Stimulated activated CD8-positive, alpha-beta memory T cell treated with anti-CD3 and anti-CD28 coated beads, Interleukin-7, amount 100 ng/mL, for 1 hour (primary cell): ENCODE measurements at places on chromosomes 1 and 21.

DNA sequence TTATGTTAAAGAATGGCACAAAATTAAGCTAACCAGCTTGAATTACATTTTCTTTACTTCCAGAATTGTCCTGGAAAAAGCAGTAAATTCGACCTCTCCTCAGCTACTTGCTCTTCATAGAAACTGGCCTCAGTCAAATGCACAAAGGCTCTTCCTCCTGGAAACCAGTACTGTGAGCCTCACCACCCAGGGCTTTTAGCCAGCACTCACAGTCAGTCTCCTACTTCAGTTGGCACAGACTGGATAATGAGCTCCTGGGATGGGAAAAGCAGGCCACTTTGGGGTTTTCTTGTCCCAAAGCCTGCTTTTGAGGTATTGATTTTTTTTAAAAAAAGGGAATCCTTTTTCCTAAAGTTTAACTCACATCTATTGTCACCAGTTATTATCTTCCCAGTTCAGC lies 40.4 kb downstream of the SCYL3 start:
- DNase-seq, result no peak

DNA sequence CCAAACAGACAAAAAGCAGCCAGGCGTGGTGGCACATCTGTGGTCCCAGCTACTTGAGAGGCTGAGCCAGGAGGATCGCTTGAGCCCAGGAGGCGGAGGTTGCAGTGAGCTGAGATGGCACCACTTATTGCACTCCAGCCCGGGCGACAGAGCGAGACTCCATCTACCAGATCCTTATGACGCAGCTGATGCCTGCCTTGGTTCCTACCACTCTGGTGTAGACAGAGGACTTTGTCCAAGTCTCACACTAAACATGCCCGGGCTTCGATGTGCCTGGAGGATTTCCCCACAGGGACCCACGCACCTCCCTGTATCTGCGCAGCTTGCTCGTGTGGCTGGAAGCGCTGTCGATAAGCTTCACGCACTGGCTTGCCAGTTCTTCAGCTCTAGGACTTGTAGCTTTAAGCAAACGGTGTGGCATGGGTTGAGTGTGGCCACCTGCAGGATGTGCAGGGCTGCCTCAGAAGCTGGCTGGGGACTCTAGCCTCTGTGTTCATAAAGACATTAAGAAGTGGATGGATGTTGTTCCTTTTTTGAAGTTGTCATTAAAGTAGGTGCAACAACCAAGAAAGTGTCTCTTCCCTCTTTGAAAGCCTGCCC lies 4.8 kb downstream of the TPRG1L start:
- no peak for DNase-seq

- no peak for DNase-seq
Measured at GRCh38 chr1:95002540-95003432, 70.0 kb downstream of the ALG14 start.

- no peak for DNase-seq
Measured at GRCh38 chr1:152043870-152044269, 7.1 kb upstream of the S100A11 start.

- no peak for DNase-seq
Measured at GRCh38 chr1:108816049-108816893, 40.6 kb downstream of the AKNAD1 start.

DNA sequence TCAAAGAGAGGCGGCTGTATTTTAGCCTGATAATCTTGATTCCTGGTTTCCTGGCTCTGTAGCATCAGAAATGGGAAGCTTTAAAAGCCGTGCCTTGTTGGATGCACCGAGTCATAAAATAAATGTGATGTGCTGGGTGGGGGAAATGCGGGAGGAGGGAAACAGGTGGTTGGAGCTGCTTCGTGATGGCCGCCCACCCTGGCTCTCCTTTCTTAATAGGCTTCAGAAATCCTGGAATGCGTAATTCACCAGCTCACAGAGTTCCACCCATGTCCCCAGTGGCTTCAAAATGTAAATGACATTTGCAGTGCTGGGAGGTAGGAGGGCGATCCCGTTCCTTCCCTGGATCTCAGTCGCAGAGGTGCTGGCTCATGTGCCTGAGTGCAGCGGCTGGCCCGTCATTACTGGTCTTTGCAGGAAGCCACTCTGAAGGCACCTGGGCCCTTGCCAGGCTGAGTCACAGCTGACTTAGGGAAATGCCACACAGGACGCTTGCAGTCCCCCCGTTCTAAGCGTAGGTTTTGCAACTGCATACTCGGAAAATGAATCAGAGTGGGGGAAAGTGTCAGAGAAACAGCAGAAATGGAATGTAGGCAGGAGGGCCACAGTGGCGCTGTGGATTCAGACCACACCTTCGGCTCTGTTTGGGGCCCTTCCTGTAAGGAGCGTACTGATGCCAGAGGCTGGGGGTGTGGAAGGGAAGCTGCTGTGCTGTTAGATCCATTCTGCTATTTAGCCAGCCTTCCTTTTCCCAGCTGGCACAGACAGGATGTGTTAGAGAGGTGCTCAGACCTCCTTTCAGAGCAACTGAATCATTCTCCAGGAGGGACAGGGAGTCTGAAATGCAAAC lies 37.6 kb downstream of the GALNT2 start:
- DNase-seq, result no peak

DNA sequence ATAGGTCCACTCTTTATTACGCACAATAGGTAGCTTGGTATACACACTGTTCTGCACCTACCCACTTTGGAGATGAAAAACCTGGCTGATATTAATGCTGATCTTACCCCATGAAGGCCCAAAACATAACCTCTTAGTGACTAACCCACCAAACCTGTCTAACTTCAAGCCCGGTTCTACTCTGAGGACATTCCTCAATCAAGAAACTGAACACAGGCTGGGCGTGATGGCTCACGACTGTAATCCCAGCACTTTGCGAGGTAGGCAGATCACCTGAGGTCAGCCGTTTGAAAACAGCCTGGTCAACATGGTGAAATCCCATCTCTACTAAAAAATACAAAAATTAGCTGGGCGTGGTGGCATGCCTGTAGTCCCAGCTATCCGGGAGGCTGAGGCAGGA lies 50.5 kb downstream of the EYA3 start:
- DNase-seq, result no peak

- no peak for DNase-seq
Measured at GRCh38 chr1:198337886-198338285, 181.1 kb downstream of the NEK7 start.

- DNase-seq, result no peak
Measured at GRCh38 chr1:200909757-200910239, 15.1 kb downstream of the INAVA start.

DNA sequence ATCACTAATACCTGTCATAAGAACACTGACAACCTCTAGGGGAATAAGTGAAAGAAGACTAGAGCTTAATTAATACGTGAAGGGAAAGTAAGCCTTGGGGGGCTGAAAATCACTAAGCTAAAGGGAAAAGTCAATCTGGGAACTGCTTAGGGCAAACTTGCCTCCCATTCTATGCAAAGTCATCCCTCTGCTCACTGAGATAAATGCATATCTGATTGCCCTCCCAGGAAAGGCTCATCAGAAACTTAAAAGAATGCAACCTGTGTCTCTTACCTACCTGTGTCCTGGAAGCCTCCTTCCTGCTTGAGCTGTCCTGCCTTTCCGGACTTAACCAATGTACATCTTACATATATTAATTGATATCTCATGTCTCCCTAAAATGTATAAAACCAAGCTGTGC lies 81.8 kb downstream of the WDR64 start:
- no peak for DNase-seq

GRCh38 chr1:65769636-65770035 lies 23.1 kb upstream of the PDE4B start:
- no peak for DNase-seq

- no peak for DNase-seq
Measured at GRCh38 chr1:33347650-33347992, 26.7 kb upstream of the A3GALT2 start.

GRCh38 chr1:8152731-8153702 lies 126.9 kb upstream of the ERRFI1 start:
- no peak for DNase-seq

DNA sequence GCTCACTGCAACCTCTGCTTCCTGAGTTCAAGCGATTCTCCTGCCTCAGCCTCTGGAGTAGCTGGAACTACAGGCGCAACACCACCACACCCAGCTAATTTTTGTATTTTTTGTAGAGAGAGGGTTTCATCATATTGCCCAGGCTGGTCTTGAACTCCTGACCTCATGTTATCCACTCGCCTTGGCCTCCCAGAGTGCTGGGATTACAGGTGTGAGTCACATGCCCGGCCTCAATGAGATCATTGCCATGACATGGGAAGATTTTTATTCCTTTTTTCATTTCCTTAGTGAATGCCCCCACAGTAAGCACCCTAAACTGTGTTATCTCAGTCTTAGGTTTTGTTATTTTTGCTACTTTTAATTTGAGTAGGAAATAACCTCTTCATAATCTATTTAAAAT lies 977.9 kb downstream of the BRINP3 start:
- no peak for DNase-seq

- no peak for DNase-seq
Measured at GRCh38 chr1:84691122-84691783, 992 bp upstream of the SSX2IP start.

GRCh38 chr21:45444385-45444784 lies 39.4 kb downstream of the COL18A1 start:
- DNase-seq, result no peak

DNA sequence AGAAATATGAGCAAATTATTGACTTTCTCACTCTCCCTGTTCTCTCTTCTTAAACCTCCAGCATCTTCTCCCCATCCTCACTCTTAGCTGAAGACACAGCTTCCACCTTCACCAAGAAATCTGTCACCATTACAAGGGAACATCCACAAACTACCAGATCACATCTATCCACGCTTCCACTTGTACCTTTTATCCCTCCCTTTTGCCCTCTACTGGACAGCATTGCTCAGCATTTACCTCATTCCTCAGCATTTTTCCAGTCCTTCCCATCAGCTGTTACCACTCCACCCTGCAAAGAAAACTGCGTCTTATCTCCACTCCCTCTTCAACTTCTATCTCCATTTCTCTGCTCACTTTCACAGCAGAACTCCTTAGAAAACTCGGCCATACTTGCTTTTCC lies 42.6 kb downstream of the KCNJ6 start:
- no peak for DNase-seq

DNA sequence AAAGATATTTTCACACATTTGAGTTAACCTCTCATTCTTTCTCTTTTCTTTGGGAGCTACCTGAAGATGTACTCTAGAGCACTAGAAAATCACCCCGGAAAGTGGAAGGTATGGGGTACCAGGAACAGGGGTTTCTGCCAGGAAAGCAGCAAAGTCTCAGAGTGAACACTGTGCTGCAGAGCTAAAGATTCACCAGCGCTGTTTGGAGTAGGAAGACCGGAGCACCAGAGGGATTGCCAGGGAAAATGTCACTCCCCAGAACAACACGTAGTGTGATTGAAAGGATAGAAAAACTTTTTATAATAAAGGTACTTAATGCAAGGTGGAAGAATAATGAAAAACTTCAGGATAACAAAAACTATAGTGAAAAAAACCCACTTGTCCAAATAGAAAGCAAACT lies 26.7 kb upstream of the KCNK1 start:
- DNase-seq, result no peak

DNA sequence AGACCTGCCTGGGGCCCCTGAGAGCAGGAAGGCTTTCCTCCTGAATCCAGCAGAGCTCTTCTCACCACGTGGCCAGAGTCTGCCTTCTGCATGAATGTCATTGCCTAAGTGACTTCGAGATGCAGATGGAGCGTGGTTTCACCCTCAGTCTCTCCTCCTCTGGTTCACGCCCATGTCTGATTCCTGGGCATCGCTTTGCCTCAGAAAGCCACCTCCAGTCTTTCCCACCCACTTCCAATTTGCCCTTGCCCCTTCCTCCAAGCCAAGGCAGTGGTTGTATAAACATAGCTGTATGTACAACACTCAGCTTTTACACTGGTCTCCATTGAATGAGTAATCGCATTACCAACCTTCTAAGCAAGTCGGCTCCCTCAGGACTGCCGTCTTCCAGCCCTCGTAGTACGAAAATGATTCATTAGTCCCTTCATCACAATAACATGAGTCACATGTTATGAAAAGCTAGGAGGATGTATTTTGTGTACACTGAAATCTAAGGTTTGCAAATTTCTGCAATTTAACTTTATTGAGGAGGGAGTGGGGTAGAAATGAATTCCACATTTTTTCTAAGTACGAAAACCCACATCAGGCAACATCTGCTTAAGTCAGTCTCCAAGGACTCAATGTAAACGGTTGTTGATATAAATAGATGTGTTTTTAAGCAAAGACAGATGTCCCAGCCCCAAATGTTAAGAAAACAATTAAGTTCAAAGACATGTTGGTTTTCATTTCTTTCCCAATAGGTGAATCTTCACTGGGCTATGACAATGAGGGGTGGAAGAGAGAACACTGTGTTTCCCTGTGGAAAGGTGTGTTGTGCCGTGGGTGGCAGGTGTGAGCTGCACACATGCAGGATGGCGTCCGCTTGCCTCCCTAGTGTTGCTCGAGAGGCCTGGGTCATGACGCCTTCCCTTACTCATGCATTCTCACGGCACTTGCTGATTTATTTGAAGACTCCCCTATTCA lies 32.3 kb upstream of the ETS2 start:
- DNase-seq, result no peak

DNA sequence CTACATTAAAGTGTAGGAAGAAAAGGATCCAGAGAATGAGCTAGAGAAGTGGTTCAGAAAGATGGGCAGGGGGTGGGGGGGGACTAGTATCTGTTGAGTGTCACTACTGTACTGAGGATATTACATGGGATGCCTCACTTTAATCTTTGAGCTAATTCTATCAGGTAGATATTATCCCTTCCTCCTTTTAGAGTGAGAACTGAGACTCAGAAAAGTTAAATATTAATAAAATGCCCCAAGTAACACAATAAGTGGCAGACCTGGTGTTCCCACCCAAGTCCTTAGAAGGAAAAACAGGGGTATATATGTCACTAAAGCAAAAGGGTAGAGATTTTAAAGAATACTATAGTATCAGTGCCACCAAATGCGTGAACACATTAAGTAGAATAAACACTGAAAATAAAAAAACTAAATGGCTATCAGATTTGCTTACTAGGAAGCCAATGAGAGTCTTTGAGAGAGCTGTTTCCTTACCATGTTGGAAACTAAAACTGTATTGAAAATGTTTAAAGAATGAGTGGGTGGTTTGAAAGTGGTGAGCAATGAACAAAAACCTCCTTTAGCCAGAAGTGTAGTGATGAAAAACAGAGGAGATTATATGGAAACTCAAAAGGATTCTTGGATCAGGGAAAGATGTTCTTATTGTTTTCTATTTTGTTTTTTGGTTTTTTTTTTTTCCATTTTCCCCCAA lies 230.8 kb downstream of the BARHL2 start:
- DNase-seq, result no peak

GRCh38 chr1:96632045-96632664 lies 89.4 kb upstream of the PTBP2 start:
- no peak for DNase-seq

- DNase-seq, result no peak
Measured at GRCh38 chr1:12019858-12020509, 686 bp downstream of the MIIP start.

- DNase-seq, result no peak
Measured at GRCh38 chr1:59523745-59524450, 227.0 kb downstream of the FGGY start.

GRCh38 chr1:59747420-59748024 lies 67.2 kb upstream of the HOOK1 start:
- no peak for DNase-seq

DNA sequence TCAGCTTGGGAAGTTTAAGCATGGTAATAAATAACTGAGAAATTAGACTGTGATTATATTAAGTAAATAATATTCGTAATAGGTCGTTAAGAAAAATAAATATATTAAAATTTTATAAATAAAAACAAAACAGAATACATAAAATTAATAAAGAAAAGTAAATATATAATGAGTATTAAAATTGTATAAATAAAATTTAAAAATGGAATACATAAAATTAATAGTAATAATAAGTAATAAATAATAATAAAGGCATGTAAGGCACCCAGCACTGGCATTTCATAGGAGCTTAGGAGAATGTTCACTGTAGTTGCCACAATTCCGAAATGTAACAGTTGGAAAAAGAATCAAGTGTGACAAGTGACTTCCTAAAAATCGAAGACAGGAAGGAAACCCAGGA lies 45.8 kb upstream of the FHAD1 start:
- no peak for DNase-seq
